ENCODE measurements at places on chromosomes 7 and 10.

GRCh38 chr7:27936768-27937102 is 196.8 kb downstream of the TAX1BP1 start:
- DNase-seq: no peak

GRCh38 chr7:140235114-140235513 is 58.3 kb upstream of the KDM7A start:
- DNase-seq: peak; percentile 65

DNA sequence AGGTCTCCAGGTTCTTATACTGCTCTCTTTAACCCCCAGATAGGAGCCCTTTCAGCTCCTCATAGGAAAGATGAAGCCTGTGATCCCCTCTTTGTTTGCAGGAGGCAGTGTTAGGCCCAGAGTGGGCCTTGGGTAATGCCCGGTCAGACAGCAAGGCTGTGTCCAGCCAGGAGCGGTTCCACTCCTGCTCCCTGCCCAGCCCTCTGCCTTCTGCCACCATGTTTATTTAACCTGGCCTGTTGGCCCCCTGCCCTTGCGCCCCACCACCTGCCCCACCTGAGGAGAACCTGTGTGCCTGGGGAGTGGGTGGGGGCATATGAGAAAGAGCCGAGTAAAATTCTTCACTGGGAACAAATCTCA is 24.3 kb downstream of the CDH23 start:
- no peak for DNase-seq

- DNase-seq: no peak
These were observed 5.6 kb upstream of the ZNF518A start for GRCh38 chr10:96124230-96125141.

- no peak for DNase-seq
These were observed 13.6 kb downstream of the ANXA11 start for GRCh38 chr10:80191589-80192270.

GRCh38 chr10:117996709-117997108 is 50.0 kb downstream of the RAB11FIP2 start:
- no peak for DNase-seq

DNA sequence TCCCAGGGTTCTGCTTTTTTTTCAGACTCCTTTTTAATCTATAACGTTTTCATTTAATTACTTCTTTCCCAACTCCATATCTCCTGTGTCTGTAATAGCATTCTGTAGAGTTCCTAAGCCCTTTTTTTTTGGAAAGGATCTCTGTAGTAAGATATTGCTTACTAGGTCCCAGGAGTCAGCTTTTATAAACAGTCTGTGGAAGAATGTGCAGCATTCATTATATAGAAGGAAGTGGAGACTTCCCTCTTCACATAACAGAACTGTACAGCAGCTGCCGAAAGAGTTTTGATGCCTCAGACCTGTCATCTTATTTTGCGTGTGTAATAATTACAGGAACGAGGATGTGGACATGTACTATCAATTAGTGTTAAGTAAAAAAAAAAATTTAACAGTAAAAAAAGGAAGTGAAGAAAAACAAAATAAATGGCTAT is 7.4 kb upstream of the STEAP4 start:
- DNase-seq: no peak

DNA sequence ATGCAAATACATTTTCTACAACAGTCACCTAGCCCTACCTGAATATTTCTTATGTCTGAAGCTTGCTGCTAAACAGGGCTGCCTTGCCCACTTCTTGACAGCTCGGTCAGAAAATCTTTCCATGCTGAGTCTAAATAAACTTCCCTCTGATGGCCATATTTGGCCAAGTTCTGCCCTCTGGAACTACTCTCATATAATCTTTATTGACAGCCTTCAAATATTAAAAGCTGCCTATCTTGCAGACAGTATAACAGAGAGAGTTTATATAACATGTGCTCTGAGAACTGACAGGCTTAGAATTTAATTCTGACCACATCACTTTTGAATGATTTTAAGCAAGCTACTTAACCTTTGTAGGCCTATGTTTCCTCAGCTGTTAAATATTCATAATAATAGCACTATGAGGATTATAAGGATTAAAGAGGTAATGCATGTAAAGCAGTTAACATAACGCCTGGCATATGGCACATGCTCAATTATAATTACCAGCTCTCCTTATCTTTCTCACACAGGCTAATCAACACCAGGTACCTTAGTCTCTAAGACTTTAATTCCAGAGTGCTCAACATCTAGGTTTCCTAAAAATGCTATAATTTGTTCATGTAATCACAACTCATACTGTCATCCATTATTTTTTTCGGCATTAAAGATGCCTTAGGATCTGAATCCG is 334.1 kb downstream of the HPSE2 start:
- peak; percentile 27 for DNase-seq

DNA sequence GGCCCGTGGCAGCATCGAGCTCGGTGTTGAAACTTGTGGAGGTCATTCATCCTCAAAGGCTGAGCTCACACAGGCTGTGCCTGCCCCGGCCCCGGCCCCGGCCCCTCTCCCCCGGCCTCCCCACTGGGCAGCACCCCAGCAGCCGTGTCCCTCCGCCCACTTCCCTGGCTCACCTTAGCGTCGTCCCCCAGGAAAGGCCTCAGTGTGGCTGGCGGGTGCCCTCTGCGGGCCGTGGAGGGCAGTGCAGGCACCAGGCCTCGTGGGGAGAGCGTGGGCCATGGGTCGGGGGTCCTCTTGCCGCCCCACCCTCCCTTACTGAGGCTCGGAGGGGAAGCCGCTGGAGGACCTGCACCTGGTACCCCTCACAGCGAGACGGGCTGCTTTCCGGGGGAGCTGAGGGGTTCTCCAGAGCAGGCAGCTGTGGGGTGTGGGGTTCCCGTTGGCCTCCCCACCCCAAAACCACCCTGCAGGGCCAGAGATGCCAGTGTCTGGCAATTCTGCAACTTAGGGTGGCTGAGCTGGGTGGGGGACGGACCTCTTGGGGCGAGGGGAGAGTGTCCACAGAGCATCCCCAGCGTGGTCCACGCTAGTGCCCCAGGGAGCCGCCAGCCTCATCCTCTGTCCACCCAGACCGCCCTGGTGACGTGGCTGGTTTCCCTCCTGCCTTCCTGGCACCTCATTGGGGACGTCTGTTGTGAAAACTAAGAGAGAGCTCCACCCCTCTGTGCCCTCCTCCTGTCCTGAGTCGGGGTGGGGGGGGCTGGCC is 44.2 kb upstream of the DPYSL4 start:
- peak; percentile 18 for DNase-seq

- DNase-seq: no peak
These were observed 287.0 kb downstream of the MDFIC start for GRCh38 chr7:115208710-115209560.

- no peak for DNase-seq
These were observed 35.7 kb downstream of the SEMA3E start for GRCh38 chr7:83613232-83613631.

DNA sequence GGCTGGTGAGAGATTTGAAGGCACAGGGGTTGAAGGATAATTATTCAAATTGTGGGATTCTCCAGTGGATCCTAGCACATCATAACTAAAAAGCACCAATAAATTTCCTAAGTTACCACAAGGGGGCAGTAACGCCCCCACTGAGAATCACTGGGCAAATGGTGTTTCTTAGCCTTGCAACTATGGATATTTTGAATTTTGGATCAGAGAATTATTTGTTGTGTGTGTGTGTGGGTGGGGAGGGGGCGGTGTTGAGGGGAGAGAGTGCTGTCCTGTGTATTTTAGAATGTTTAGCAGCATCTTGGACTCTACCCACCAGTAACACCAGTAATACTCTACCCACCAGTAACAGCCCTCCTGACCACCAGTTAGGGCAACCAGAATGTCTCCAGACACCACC is 63.3 kb upstream of the PRKG1 start:
- peak; percentile 32 for DNase-seq

DNA sequence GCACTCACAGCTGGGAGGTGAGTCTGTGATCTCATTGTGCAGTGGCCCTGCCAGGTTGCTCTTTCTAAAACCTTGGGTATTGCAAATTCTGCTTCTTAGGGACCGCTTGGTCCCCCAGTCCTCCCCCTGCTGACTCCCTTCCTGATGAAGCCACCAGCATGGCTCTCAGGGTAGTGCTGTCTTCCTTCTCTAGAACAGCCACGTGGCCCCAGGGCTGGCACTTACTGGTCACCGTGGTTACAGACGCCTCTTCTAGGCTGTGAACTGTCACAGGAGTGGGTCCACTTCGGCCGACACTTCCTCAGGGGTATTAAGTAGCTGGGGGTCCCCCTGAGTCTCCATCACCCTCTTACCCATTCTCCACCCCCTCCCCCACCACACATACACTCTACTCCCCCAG is 2.7 kb upstream of the HTRA1 start:
- no peak for DNase-seq

DNA sequence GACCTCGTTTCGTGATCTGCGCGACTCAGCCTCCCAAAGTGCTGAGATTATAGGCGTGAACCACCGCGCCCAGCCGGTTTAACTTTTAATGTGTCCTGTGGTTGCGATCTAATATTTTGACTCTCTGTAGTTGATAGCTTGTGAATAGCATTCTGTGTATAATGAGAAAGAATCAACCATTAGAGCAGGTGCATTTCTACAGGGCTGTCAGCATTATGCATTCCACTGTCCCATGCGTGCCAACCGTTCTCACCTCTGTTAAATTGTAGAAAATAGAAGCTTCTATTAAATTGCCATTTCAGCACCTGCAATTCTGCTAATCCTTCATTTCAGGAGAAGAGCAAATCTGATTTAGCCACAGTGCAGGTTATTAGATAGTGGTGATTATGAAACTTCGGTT is 61.7 kb downstream of the VIM start:
- no peak for DNase-seq

DNA sequence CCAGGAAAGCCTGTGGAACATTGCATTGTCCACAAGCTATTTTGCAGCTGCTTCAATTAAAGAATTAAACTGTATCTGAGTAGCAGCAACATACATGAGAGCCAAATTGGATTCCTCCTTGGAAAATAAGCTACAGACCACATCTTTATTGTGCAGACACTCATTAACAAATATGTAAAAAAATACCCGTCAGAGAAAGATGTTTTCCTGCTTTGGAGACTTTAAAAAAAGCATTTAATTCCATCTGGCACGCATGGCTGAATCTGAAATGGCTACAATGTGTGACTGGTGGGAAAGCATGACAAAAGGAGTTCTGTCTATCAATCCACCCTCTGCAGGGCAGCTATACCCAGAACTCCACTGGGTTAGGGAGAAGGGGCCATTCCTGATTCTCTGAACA is 73.1 kb upstream of the HPS1 start:
- no peak for DNase-seq

- no peak for DNase-seq
These were observed 72.6 kb upstream of the STEAP1 start for GRCh38 chr7:90081621-90082020.

All from hematopoietic multipotent progenitor cell treated with erythropoietin and hydrocortisone succinate and interleukin-3 and kit ligand, for 17 days (in vitro differentiated cells).